ENCODE measurements at places on chromosomes 16 and 17. TPM values are rescaled to one million over a fixed set of nuclear protein-coding genes. Genes with fewer than 3 reads are reported as not detected.

- H3K27ac ChIP-seq, result no peak overlapping the region
- DNase-seq, result no peak
- peaks cover 13% of the 10 kb centered on the region for H3K36me3 ChIP-seq
- H3K4me3 ChIP-seq, result no peak overlapping the region
- H3K27me3 ChIP-seq, result peaks cover 7% of the 10 kb centered on the region
Observed at GRCh38 chr16:12245921-12246720, 269.6 kb downstream of the SNX29 start.

- peaks cover 58% of the 10 kb centered on the region for H3K27me3 ChIP-seq
- no peak for DNase-seq
- no peak overlapping the region for H3K27ac ChIP-seq
- no peak overlapping the region for H3K4me3 ChIP-seq
Observed at GRCh38 chr17:48613862-48614694, 1.0 kb downstream of the HOXB8 start.

- no peak overlapping the region for H3K4me3 ChIP-seq
- no peak overlapping the region for H3K27ac ChIP-seq
- H3K4me1 ChIP-seq, result no peaks in the 10 kb centered on the region
- H3K27me3 ChIP-seq, result no peaks in the 10 kb centered on the region
- no peaks in the 10 kb centered on the region for H3K36me3 ChIP-seq
Observed at GRCh38 chr17:58614859-58615459, 76.9 kb downstream of the TEX14 start.

- DNase-seq, result no peak
- H3K27me3 ChIP-seq, result peaks cover 2% of the 10 kb centered on the region
- H3K36me3 ChIP-seq, result no peaks in the 10 kb centered on the region
- H3K4me3 ChIP-seq, result no peak overlapping the region
- H3K27ac ChIP-seq, result no peak overlapping the region
Observed at GRCh38 chr16:80263181-80263823, 277.5 kb upstream of the DYNLRB2 start.

GRCh38 chr17:81924557-81925532 lies 2.7 kb downstream of the MAFG start:
- H3K4me3 ChIP-seq, result peak overlapping the region; percentile 77
- H3K36me3 ChIP-seq, result no peaks in the 10 kb centered on the region
- DNase-seq, result no peak
- H3K27ac ChIP-seq, result peak overlapping the region; percentile 48
- H3K4me1 ChIP-seq, result peaks cover 23% of the 10 kb centered on the region

GRCh38 chr16:54602666-54603065 lies 316.1 kb upstream of the IRX3 start:
- H3K4me3 ChIP-seq, result no peak overlapping the region
- DNase-seq, result no peak
- no peak overlapping the region for H3K27ac ChIP-seq
- peaks cover 1% of the 10 kb centered on the region for H3K4me1 ChIP-seq
- H3K36me3 ChIP-seq, result peaks cover 31% of the 10 kb centered on the region

CD300A gene
- total RNA-seq, result 0.25 TPM

DNA sequence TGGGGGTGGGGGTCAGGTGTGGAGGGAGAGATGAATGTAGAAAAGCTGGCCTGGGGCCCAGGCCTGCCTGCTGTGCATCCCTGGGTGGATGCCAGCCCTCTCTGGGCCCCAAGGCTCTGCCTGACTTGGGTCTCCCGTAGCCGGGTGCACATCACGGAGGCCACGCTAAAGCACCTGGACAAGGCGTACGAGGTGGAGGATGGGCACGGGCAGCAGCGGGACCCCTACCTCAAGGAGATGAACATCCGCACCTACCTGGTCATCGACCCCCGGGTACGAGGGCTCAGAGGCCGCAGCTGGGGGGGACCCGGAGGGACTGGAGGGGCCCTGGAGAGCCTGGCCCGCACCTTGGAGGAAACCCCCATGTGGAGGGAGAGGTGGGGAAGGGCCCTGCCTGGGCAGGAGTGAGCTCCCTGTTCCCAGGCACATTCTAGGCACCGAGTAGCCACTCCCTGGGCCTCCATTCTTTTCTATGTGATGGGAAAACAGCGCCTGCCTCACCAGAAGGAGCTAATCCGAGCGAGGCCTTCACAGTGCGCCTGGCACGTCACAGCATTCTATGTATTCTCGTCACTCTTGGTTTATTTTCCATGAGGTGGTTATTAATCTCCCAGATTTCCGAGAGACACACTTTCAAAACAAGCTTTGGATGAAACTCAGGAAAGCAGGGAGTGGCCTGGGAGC lies 34.7 kb downstream of the ADCY7 start:
- H3K36me3 ChIP-seq, result no peaks in the 10 kb centered on the region
- H3K4me1 ChIP-seq, result peaks cover 11% of the 10 kb centered on the region

- peak within 1 kb of the TSS; percentile 89 for H3K27ac ChIP-seq
- peaks cover 12% of the 10 kb centered on the region for H3K4me1 ChIP-seq
- no peaks in the 10 kb centered on the region for H3K36me3 ChIP-seq
- peaks cover 9% of the 10 kb centered on the region for H3K27me3 ChIP-seq
Observed at GRCh38 chr17:7561589-7562207, at the start of gene SENP3. TSS of gene SENP3 (plus strand) at chr17:7561919. CDS start at chr17:7563077, 1,158 bp downstream.

DNA sequence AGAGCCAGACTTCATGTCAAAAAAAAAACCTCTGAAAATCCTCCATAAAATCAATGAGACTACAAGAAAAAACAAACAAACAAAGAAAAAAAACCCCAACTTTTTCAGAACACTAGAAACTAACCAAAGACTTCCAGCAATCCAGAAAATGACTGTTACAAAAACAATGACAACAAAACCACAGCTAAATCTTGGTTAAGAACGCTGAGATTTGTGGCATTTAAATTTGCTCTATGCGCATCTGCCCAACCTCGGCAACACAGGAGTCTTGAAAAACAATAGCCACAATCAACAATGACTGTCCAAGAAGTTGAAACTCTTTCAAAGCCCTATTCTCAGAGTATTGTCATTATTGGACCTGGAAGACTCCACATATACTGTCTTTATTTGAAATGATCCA lies 402.4 kb downstream of the ZFHX3 start:
- peaks cover 8% of the 10 kb centered on the region for H3K36me3 ChIP-seq
- H3K4me1 ChIP-seq, result no peaks in the 10 kb centered on the region
- no peak for DNase-seq
- no peak overlapping the region for H3K27ac ChIP-seq

GRCh38 chr16:75535211-75535843 lies 581 bp downstream of the CHST5 start:
- H3K4me1 ChIP-seq, result no peaks in the 10 kb centered on the region
- no peak for DNase-seq
- H3K4me3 ChIP-seq, result no peak overlapping the region
- H3K36me3 ChIP-seq, result no peaks in the 10 kb centered on the region
- no peak overlapping the region for H3K27ac ChIP-seq

DNA sequence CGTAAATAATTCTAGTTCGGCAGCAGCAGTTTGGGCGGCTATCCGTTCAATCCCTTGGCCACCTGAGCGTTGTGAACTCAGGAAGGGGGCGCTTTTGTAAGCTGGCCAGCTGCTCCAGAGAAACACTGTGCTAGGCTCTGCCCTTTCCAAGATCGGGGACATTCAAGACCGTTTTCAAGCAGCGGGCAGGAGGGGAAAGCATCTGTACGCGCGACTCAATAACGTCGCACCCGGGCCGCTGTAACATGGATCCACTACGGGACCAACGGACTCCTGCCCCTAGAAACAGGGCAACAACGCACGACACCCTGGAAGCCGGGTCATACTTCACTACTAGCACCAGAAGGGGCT lies 463 bp downstream of the TOP2A start:
- no peak for DNase-seq
- peak overlapping the region; percentile 64 for H3K27ac ChIP-seq
- no peaks in the 10 kb centered on the region for H3K36me3 ChIP-seq
- peak overlapping the region; percentile 96 for H3K4me3 ChIP-seq
- peaks cover 2% of the 10 kb centered on the region for H3K27me3 ChIP-seq

GRCh38 chr17:54920819-54921218 lies 20.2 kb downstream of the TOM1L1 start:
- no peak for DNase-seq
- H3K4me3 ChIP-seq, result no peak overlapping the region
- no peak overlapping the region for H3K27ac ChIP-seq
- H3K27me3 ChIP-seq, result peaks cover under 1% of the 10 kb centered on the region
- H3K4me1 ChIP-seq, result no peaks in the 10 kb centered on the region
- H3K36me3 ChIP-seq, result no peaks in the 10 kb centered on the region

DNA sequence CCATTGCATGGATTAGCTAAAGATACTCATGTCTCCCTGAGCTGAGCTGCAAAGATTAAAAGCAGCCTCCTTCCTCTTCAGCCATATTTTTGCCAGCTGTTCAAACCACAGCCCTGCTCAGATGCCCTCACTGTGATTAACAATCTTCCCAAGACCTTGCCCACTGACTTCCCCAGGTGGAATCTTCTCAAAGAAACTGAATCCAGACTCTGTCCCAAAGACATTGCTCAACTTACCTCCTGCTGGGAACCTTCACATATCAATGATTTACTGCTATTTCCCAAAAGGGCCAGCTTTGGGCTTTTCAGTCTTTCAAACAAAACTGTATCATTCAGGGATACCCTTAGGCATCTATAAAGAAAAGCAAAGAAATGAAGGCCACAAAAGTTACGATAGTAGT lies 9.2 kb downstream of the C17orf67 start:
- H3K4me1 ChIP-seq, result no peaks in the 10 kb centered on the region
- no peak overlapping the region for H3K4me3 ChIP-seq
- no peaks in the 10 kb centered on the region for H3K36me3 ChIP-seq
- DNase-seq, result no peak
- H3K27me3 ChIP-seq, result no peaks in the 10 kb centered on the region

GRCh38 chr17:71313866-71314265 lies 807.0 kb upstream of the SOX9 start:
- H3K27ac ChIP-seq, result no peak overlapping the region
- H3K27me3 ChIP-seq, result no peaks in the 10 kb centered on the region

GRCh38 chr17:42190491-42191274 lies 3.6 kb downstream of the GHDC start:
- no peak overlapping the region for H3K4me3 ChIP-seq
- H3K27ac ChIP-seq, result peak overlapping the region; percentile 66
- H3K4me1 ChIP-seq, result peaks cover 3% of the 10 kb centered on the region
- H3K27me3 ChIP-seq, result no peaks in the 10 kb centered on the region
- no peak for DNase-seq
- H3K36me3 ChIP-seq, result no peaks in the 10 kb centered on the region

ZNF594 gene
- 21.2 TPM for total RNA-seq

TNFRSF17 gene
- not detected for total RNA-seq

- no peak overlapping the region for H3K4me3 ChIP-seq
- H3K27ac ChIP-seq, result no peak overlapping the region
- H3K27me3 ChIP-seq, result no peaks in the 10 kb centered on the region
- DNase-seq, result no peak
- no peaks in the 10 kb centered on the region for H3K36me3 ChIP-seq
Observed at GRCh38 chr17:61895391-61895790, 32.1 kb upstream of the BRIP1 start.

DNA sequence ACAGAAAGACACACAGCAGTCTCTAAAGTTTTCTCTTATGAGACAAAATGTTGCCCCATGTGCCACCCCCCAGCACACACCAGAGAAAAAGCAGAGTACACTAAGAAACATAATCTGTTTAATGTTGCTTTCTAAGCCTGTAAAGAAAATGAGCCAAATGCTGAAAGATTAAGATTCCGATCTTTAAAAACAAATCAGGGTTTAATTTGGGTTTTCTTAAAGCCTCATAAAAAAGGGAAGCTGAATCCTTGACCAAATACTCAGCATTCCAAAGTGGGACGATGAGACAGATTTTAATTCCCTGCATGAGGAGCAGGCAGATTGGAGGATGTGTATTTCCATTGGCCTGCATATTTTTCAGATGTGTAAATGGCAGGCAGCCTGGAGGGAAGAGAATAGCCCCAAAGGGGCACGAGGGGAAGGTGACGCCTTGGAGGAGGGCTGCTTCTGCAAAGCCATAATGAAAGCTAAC lies 118.4 kb downstream of the COPRS start:
- no peak overlapping the region for H3K27ac ChIP-seq
- peaks cover 5% of the 10 kb centered on the region for H3K4me1 ChIP-seq
- H3K4me3 ChIP-seq, result no peak overlapping the region
- no peaks in the 10 kb centered on the region for H3K36me3 ChIP-seq
- DNase-seq, result no peak

GRCh38 chr17:78202666-78203065 lies 11.4 kb upstream of the BIRC5 start:
- no peaks in the 10 kb centered on the region for H3K36me3 ChIP-seq
- no peaks in the 10 kb centered on the region for H3K4me1 ChIP-seq
- H3K27ac ChIP-seq, result no peak overlapping the region
- H3K4me3 ChIP-seq, result no peak overlapping the region
- H3K27me3 ChIP-seq, result no peaks in the 10 kb centered on the region
- no peak for DNase-seq

TMEM235 gene
- not detected for total RNA-seq

KRTAP9-8 gene
- total RNA-seq, result not detected

OTOP2 gene
- total RNA-seq, result not detected

GRCh38 chr16:78994135-78994745 lies 606.3 kb downstream of the MAF start:
- H3K27me3 ChIP-seq, result peaks cover 5% of the 10 kb centered on the region
- no peak overlapping the region for H3K4me3 ChIP-seq
- no peak overlapping the region for H3K27ac ChIP-seq
- no peak for DNase-seq
- H3K36me3 ChIP-seq, result no peaks in the 10 kb centered on the region
- peaks cover 28% of the 10 kb centered on the region for H3K4me1 ChIP-seq

DNA sequence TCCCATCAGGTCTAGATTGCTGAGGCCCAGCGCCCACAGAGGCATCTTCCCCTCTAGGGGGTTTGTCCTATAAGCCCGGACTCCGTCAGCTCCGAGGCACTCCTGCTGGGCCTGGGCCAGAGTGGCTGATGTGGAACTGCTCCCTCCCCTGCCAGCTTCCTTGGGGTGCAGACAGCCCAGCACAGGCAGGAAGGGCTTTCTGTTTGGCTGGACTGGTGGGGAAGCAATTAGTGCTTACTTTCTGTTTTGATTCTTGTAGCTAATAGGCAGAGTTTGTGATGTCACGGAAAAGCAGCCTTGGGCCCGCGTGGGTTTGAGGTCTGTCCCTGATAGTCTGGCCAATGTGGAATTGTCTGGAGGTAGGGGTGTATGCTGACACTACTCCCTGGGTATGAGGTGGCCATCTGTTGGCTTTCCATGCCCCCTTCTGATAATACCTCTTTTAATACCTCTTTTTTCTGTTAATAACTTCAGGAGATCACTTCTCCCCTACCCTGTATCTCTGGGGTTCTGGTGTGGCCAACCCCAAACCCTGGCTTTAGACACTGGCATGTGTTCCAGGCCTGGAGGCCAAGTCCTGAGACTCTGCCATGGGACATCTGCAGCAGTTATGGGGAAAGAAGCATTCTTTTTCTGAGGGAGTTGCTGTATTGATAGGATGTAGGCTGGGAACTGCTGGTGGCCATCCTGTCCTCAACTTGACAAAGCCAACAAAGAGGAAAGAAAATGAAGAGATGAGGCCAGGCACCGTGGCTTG lies 190.9 kb downstream of the RAB11FIP4 start:
- H3K27me3 ChIP-seq, result no peaks in the 10 kb centered on the region
- H3K27ac ChIP-seq, result no peak overlapping the region
- H3K4me1 ChIP-seq, result no peaks in the 10 kb centered on the region
- H3K4me3 ChIP-seq, result no peak overlapping the region

All from glutamatergic neuron (in vitro differentiated cells).